ENCODE measurements at places on chromosomes 13 and 19. TPM values are rescaled to one million over a fixed set of nuclear protein-coding genes. Genes with fewer than 3 reads are reported as not detected.

DNA sequence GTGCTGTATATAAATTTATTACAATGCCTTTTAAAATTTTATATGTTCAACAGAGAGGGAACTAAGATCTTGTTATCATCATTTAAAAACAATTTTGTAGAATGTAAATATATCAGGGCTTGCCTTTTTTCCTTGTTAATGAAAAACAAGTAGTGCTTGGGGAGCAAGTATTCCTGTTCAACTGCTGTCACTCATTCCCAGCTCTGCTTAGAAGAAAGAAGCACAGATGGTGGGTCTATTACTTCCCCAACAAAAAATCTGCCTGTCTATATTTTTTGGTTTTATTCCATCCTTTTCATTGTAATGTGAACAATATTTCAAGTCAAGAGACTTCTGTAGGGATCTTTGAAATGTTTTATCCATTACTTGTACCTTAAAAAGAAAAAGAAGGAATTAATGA is 503.9 kb downstream of the GPC5 start:
- H3K36me3 ChIP-seq: no peaks in the 10 kb centered on the region
- no peaks in the 10 kb centered on the region for H3K4me1 ChIP-seq
- H3K4me3 ChIP-seq: no peak overlapping the region
- DNase-seq: no peak

GRCh38 chr13:38902551-38902950 is 88.1 kb downstream of the STOML3 start:
- H3K27ac ChIP-seq: no peak overlapping the region
- H3K27me3 ChIP-seq: no peaks in the 10 kb centered on the region
- no peaks in the 10 kb centered on the region for H3K4me1 ChIP-seq
- no peak overlapping the region for H3K4me3 ChIP-seq
- no peaks in the 10 kb centered on the region for H3K36me3 ChIP-seq

GRCh38 chr13:74706801-74707200 is 572.6 kb upstream of the KLF12 start:
- no peaks in the 10 kb centered on the region for H3K27me3 ChIP-seq
- no peaks in the 10 kb centered on the region for H3K36me3 ChIP-seq
- DNase-seq: no peak
- H3K4me1 ChIP-seq: no peaks in the 10 kb centered on the region
- no peak overlapping the region for H3K27ac ChIP-seq
- H3K4me3 ChIP-seq: no peak overlapping the region

GRCh38 chr13:50677687-50678463 is 165.6 kb downstream of the DLEU7 start:
- H3K27ac ChIP-seq: no peak overlapping the region
- H3K36me3 ChIP-seq: no peaks in the 10 kb centered on the region
- H3K27me3 ChIP-seq: no peaks in the 10 kb centered on the region

DNA sequence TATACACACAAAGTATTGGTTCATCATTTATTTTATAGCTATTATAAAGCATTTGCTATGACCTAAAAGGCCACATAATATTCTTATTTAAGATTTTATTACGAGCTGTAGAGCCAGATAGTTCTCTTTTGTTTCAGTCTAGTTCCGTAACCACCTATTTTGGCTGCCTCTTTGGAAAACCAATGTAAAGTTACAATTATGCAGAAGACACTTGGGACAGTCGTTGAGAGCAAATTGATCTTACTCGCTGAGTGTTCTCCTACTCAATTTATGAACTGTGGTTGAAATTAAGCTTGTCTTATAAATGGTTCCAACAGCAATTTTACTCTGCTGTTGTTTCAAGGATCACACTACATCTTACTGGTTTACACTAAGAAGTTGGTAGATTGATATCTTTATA is 122.3 kb downstream of the SLC7A1 start:
- DNase-seq: no peak
- no peak overlapping the region for H3K27ac ChIP-seq
- no peaks in the 10 kb centered on the region for H3K36me3 ChIP-seq
- H3K27me3 ChIP-seq: no peaks in the 10 kb centered on the region
- no peak overlapping the region for H3K4me3 ChIP-seq

Gene MLNR
- 1.2 TPM for total RNA-seq
